ENCODE measurements at places on chromosomes 2 and 18.
A peak's percentile ranks its signal among the peaks of the same experiment; 100 is the strongest.

GRCh38 chr18:77148289-77148688 is 15.7 kb upstream of the MBP start:
- no peak for DNase-seq

DNA sequence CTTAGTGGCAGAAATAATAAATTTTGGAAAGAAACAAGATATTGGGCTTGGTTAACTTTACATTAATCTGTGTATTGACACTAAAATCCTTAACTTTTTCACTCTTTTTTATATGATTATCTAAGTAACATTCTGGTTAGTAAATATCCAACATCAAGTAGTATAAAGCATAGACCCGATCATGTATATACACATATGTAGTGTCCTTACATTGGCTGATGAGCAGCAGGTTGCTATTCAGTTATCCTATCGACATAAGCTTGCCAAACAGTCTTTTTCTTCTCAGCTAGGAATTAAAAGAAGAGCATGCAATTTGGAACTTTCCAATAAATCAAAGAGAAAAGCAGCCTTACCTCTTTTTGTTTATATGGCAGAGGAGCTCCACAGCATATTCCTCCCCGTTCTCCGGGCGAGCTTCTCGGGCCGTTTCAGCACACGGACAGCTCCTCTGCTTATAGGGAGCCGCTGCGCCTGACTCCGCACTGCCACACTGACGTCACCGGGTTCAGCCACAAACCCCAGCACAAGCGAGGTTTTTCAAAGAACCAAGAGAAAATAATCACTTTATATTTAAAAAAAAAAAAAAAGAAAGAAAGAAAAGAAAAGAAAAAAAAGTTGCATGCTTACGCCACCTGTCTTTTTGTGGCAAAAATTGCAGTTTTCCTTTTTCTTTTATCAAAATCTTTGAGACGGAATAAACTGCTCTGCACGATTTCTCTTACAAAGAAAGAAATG is at the start of gene SCG2:
Gene SCG2 (minus strand): TSS at position 430 of the 735 bp plus-strand sequence. CDS start 3,079 bp downstream, outside the sequence.
- DNase-seq = no peak

DNA sequence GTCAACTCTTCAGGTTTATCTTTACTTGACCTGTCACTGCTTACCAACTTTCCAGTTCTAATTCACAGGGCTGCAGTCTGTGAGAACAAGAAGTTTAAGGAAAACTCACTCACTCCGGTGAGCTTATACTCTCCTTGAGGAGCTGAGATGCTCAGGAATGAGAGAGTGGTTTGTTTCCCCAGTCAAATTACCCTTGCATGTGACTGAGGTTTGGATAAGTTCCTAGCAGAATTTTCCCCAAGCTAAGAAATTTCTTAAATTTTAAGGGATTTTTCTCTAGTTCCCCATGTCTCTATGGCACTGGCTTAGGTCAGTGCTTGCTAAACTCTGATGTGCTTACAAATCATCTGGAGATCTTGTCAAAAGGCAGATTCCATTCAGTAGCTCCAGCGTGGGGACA is 12.8 kb upstream of the CCDC85A start:
- DNase-seq = no peak

DNA sequence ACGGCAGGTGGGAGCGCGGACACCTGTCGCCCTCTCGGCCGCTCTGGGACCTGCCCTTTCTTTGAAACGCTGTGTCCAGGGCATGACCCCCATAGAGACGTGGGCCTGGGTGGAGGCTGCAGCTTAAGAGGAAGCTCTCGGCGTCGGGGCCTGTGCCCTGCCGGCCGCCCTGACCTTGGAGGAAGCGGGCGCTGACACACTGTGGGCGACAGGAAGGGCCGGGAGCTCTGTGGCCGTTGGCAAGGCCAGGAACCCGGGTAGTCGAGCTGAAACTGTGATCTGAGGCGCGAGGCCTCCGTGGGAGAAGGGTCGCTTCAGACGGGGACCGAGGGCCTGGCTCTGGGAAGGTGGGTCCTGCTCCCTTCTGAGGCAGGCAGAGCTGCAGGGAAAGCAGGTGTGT is 28.2 kb downstream of the KCNG2 start:
- no peak for DNase-seq

DNA sequence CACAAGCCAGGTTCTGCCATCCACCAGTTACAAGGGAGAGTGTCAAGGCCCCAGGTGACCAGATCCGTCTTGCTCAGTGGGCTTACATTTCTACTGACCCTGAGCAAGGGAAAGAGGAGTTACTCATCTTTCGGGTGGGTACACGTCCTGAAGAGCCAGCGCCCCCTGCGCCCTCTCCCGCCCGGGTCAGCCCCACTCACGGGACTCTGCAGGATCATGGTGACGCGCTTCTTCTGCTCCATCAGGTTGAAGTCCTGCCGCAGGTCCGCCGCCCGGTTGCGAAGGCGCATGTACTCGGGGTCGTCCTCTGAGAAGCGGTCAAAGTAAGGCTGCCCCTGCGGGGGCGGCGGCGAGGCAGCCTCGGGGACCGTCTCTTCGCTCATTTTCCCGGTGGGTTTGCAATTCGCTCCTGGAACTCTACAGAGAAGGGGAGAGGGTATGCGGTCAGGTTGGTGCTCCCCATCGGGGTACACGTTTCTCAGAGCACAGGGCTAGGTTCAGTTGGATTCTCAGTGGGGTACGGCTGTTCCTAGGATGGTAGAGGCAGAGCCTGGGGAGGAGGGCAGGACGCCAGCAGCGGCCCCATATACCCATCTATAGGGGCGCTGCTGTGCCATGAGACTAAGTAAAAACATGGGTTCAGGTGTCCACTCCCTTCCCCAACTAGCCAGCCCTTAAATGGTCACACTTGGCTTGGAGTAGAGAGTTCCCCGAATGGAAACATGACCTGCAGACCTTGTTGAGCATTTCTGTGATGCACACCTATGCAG is 61.8 kb downstream of the ADD2 start:
- no peak for DNase-seq

GRCh38 chr2:240425697-240426096 is 9.8 kb upstream of the GPC1 start:
- DNase-seq = no peak

- DNase-seq = no peak
Measured at GRCh38 chr2:184555352-184555751, 43.0 kb upstream of the ZNF804A start.

- DNase-seq = no peak
Measured at GRCh38 chr18:55607773-55608172, 19.8 kb upstream of the TCF4 start.

DNA sequence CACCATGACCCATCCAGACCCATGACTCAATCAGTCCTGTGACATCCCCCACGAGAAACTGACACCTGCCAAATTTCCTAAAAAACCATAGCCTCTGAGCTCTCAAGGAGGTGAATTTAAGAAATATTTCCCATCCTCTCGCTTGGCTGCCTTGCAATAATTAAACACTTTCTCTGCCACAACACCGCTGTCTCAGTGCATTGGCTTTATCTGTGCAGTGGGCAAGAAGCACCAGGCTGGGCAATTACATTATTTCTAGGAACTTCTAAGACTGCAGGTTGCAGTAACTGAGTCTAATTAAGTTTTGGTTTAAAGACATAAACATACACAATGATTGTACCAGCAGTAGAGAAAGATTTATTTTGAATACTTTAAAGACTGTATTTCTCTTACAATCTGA is 22.0 kb upstream of the RTTN start:
- no peak for DNase-seq

DNA sequence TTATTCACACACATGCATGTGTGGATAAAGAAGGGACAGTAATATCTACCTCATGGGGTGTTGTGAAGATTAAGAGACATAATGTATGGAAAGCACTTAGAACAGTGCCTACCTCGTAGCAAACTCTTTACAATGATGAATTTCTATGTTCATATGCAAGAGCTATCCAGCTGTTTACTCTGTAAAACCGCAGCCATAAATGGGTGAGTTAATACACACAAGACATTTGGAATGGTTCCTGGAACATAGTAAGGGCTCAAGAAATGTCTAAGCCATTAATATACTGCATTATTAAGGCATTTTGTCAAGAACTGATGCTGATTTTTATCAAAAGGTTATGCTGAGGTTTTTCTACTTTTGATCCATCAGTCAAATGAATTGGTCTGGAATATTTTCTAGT is 1076.2 kb downstream of the TSN start:
- DNase-seq = no peak

GRCh38 chr2:27083410-27084296 is 2.9 kb upstream of the KHK start:
- no peak for DNase-seq

DNA sequence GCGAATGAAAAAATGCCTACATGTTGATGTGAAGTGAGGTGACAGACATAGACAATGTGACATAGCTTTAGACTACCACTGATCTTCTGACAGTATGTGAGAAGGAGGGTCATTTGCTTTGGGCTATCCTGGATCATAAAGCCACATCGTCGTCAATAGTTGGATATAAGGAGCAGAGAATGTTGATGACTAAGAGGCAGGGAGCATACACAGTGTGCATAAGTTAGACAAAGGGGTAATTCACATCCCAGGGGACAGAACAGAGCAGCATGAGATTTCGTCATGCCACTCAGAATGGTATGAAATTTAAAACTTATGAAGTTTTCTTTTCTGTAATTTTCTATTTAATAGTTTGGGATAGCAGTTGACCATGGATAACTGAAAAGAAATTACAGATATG is 403.2 kb downstream of the DSC3 start:
- no peak for DNase-seq

GRCh38 chr18:71505526-71505925 is 1038.6 kb downstream of the CBLN2 start:
- no peak for DNase-seq

DNA sequence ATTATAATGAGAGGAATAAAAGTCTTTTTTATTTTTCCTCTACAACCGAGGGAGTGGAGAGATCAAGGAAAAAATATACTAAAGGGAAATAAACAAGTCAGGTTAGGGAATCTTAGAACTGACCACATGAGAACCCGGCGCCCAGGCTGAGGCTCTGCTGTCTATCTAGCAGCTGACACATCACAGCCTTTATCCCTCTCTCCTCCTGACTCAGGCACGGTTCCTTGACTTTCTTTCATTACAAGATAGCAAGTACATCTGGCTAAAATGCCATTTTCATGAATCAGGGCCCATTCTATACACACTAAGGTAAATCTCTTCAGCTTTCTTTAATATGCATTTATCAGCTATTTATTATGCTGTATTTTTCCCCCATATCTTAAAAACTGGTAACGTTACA is 296.0 kb downstream of the TMX3 start:
- DNase-seq = no peak

GRCh38 chr2:239746559-239747246 is 278.4 kb downstream of the NDUFA10 start:
- DNase-seq = no peak

GRCh38 chr2:144351687-144352086 is 168.2 kb downstream of the ZEB2 start:
- no peak for DNase-seq

DNA sequence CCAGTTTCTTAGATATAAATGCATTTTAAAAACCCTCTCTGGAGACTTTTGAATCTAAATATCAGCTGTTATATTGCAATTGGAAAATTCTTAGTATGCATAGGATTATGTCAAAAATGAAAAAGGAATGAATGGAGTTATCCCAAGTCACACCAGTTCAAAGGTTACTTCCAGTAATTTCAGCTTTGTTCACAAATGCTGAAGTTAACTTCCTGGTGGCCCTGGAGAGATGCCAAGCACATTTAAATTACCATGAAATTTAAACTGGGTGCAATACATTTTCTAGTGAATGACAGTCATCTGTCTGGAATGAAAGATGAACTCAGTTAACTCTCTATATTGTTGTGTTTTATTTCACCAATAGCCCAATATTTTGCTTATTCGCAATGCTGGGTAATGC is 753.9 kb downstream of the SUCLG1 start:
- DNase-seq = no peak

- no peak for DNase-seq
Measured at GRCh38 chr2:17911491-17912260, 33.2 kb downstream of the KCNS3 start.

GRCh38 chr2:69177785-69178636 is 165.0 kb downstream of the ANTXR1 start:
- no peak for DNase-seq

DNA sequence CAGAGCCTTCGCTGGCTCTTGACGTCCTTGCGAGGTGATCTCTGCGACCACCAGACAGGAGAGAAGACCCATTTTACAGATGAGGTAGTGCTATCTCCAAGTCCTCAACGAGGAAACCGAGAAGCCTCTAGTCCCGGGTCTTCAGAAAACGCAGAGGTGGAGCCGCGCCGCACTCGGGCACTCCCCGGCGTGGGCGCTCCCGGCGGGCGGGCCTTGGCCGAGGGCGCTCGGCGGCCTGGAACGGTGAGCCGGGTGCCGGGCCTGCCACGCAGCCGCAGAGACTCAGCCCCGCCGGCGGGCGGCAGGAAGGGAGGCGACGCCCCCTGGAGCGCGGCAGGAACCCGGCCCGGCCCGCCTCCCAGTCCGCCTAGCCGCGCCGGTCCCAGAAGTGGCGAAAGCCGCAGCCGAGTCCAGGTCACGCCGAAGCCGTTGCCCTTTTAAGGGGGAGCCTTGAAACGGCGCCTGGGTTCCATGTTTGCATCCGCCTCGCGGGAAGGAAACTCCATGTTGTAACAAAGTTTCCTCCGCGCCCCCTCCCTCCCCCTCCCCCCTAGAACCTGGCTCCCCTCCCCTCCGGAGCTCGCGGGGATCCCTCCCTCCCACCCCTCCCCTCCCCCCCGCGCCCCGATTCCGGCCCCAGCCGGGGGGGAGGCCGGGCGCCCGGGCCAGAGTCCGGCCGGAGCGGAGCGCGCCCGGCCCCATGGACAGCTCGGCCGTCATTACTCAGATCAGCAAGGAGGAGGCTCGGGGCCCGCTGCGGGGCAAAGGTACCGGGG is at the start of gene CTDSP1:
Gene CTDSP1 (plus strand): TSS at position 478 of the 776 bp plus-strand sequence. CDS start 223 bp downstream, at position 701.
- DNase-seq = peak; percentile 94

DNA sequence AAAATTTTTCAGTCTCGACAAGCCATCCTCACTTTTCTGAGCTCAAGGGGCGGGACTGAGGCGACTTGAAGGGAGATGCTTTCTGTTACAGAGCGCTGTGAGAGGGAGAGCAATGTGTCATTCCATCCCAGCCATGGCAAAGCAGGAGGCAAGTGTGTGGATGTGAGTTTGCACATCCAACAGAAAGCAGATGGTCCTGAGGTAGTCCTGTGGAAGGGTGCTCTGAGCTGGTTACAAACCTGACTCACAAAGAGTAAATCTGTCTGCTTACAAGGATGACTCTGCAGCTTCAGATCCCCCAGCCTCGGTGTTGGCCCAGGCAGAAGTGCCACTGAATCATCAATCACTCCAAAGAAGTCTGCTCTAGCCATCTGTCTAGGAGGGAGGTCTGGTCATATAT is 482.0 kb upstream of the DCC start:
- no peak for DNase-seq

GRCh38 chr18:33195795-33196194 is 244.7 kb downstream of the CCDC178 start:
- no peak for DNase-seq

- no peak for DNase-seq
Measured at GRCh38 chr2:179837408-179837807, 24.0 kb downstream of the ZNF385B start.

GRCh38 chr2:102137138-102137537 is 5.4 kb upstream of the IL1R1 start:
- no peak for DNase-seq

DNA sequence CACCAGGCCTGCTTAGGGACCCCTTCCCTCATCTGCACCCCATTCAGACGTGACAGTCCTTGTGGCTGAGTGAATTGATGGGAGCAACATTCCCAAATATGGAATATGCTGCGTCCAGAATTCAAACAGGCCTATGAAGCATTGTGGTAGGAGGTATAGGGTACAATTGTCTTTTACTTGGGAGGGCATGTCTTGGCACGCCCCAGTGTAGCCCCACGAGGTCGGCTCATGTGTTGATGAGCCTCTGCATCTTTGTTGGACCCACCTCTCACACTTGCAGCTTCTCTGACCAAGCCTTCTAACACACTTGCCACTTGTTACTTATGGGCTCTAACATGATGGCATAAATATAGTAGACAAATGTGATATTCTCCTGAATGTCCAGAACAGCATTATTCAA is 1.6 kb downstream of the TIMM21 start:
- DNase-seq = no peak

Measured in D721Med (cell line).